ENCODE measurements at places on chromosomes 7 and 10. TPM values are rescaled to one million over a fixed set of nuclear protein-coding genes. Genes with fewer than 3 reads are reported as not detected.

The ADCYAP1R1 gene
- 2.6 TPM for total RNA-seq

The ST7 gene
- total RNA-seq, result 25.4 TPM

The IDI2 gene
- total RNA-seq, result not detected

The GPR15LG gene
- total RNA-seq, result 29.2 TPM

The LEP gene
- total RNA-seq, result 0.89 TPM

The PAX4 gene
- not detected for total RNA-seq

The HYAL4 gene
- total RNA-seq, result 0.23 TPM

Data from ureter (tissue), 1 donor.